ENCODE measurements at places on chromosomes 13 and 19.

GRCh38 chr13:28872427-28873176, 52.5 kb downstream of the MTUS2 start:
- DNase-seq = no peak

GRCh38 chr13:97275776-97276501, 53.8 kb downstream of the MBNL2 start:
- no peak for DNase-seq

- DNase-seq = no peak
Measured at GRCh38 chr13:73335210-73335609, 276.4 kb downstream of the KLF5 start.

DNA sequence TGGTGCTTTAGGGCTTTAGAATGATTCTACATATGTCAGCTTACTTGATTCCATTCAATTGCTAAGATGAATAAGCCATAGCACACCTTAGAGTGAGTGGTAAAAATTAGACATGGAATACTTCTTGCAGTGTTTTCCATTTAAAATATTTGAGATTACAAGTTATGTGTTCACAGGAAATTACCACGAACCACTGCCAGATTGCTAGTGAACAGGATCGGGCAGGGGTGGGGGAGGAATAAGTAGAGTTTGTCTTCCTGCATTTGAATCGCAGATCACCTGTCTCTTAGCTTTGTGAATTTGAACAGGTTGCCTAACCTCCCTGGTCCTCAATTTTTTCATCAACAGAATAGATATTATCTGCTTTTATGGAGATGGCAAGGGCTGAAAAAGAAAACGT, 124.6 kb downstream of the GGACT start:
- no peak for DNase-seq

DNA sequence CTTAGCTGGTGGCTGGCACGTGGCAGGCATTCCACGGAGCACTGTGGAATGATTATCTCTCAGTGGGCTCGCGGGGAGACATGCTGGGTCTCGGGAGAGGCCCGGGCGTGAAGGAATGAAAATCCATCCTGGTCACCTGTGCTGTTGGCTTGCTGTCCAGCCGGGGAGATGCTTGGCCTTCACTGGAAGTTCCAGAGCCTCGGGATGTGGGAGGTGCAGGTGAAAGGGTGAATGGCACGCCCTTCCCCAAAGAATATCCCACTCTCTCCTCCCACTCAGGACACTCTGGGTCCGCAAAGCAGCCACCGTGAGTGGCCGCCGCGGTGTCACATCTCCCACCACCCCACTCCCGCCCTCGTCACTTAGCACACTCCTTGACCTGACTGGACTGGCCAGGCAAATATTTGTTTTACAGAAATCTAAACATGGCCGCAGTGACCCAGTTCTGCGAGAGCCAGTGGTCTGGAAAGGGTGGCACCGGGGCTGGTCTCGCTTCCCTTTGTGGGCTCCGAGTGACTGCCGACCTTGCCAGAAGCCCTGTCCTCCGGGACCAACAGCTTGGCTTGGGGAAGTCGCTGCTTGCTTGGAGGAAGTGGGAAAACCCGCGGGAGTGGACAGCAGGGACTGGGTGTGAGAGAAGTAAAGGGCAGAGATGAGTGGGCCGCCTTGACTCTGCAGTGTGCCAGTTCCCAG, 8.0 kb downstream of the DPP9 start:
- no peak for DNase-seq
